CD4-positive, alpha-beta T cell treated with Interleukin-10 for 1 hour (primary cell): ENCODE measurements at places on chromosomes 12 and 14.

GRCh38 chr12:34625116-34625515 lies 602.8 kb downstream of the ALG10 start:
- DNase-seq: no peak

DNA sequence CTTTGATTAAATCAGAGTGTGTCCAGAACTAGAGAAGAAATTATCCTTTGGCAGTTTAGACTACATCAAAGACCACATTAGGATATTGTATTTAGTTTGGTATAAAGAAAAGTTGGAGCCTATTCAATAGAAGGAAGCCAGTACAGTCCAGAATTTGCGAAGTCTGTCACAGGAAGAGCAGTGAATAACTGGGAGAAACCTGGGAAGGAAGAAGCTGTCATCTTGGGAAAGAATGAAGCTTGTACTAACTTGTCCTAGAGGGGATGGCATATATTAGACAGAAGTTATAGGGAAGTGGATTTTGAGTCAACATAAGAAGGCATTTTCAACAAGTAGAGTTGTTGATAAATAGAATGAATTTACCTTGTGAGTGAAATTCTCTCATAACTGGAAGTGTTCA lies 386.7 kb downstream of the LRIG3 start:
- no peak for DNase-seq

GRCh38 chr14:71408362-71409030 lies 501.2 kb downstream of the PCNX1 start:
- no peak for DNase-seq

DNA sequence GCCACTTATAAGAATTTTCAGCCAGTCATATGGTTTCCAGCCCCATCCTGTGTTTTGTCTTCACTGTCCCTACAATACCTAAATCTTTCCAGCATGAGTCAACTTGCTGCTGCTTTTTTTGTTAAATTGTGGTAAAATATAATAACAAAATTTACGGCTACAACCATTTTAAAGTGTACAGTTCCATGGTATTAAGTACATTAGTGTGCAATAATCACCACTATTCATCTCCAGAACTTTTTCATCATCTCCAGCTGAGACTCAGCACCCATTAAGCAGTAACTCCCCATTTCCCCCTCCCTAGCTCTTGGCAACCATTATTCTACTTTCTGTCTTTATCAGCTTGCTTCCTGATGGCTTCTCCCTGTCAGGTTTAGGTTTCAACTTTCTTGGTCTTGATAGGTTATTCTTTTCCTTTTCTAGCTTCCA lies 39.1 kb downstream of the FRS2 start:
- no peak for DNase-seq
